ENCODE measurements at places on chromosomes 4 and X. TPM values are rescaled to one million over a fixed set of nuclear protein-coding genes. Genes with fewer than 3 reads are reported as not detected.

SPRY1 gene
- 4.1 TPM for total RNA-seq

MXRA5 gene
- 0.34 TPM for total RNA-seq

TENM3 gene
- total RNA-seq, result 15.0 TPM

WAS gene
- under 0.01 TPM for total RNA-seq

BEND4 gene
- total RNA-seq, result not detected

RAB9B gene
- not detected for total RNA-seq

SPON2 gene
- 3.1 TPM for total RNA-seq

KLF8 gene
- 2.1 TPM for total RNA-seq

FAM9C gene
- not detected for total RNA-seq

RAI2 gene
- total RNA-seq, result 0.07 TPM

BEND2 gene
- total RNA-seq, result not detected

GAGE2A gene
- total RNA-seq, result not detected

GUCY1A1 gene
- total RNA-seq, result 1.8 TPM

RGN gene
- under 0.01 TPM for total RNA-seq
